ENCODE measurements at places on chromosomes 6 and 20.

GRCh38 chr6:154733183-154733625 is at the start of gene SCAF8:
TSS of gene SCAF8 (plus strand) at chr6:154733416. CDS start at chr6:154733901, 485 bp downstream.
- peak; percentile 86 for DNase-seq

- no peak for DNase-seq
Measured at GRCh38 chr6:135434991-135435390, 62.5 kb downstream of the AHI1 start.

GRCh38 chr6:144008120-144008811 is at the start of gene PLAGL1:
TSS of gene PLAGL1 (minus strand) at chr6:144008259. CDS start at chr6:143948136, 60,123 bp downstream.
- DNase-seq = no peak

DNA sequence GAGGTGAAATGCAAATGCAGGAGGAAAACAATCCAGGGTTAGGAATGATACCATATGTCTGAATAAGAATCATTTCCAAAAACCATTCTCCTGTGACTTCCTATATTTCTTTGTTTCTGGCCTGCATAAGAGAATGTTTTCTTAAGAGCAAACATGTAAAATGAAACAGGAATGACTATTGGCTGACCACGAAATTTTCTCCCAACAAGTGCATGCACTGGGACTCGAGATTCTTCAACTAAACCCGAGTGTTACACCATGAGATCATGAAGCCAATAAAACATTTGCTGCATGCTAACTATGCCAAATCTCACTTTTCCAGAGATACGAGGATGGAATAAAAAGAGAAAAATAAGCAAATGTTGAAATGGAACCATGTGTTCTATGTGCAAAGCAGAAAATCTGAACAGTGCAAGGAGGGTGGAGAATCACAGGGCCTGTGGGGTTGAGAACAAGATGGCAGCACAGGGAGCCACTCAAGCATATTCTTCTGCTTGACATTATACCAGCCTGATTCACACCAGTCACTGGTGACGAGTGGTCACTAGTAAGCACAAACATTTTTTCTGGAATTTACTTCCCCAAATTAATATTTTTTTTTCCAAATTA is 212.2 kb upstream of the FOXA2 start:
- no peak for DNase-seq

DNA sequence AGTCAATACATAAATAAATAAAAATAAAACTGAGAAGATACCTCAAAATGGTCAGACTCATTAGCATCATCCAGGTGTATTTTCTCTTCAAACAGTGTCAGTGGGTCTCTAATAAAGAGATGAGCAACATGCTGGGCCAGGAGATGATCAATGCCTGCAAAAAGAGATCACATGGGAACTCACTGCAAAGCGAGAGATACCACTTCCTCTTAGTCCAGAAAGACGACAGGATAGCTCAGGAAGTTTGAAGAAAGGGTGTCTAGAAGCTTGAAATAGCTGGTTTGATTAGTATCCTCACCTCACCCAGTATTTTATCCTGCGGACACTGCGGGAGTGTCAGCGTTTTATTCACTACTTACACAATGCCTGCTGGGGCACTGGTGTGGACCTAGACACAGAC is 38.0 kb downstream of the GCLC start:
- no peak for DNase-seq

GRCh38 chr20:50438986-50439407 is 71.2 kb upstream of the PTPN1 start:
- no peak for DNase-seq

- DNase-seq = no peak
Measured at GRCh38 chr6:3260296-3260695, 1.5 kb downstream of the PSMG4 start.

DNA sequence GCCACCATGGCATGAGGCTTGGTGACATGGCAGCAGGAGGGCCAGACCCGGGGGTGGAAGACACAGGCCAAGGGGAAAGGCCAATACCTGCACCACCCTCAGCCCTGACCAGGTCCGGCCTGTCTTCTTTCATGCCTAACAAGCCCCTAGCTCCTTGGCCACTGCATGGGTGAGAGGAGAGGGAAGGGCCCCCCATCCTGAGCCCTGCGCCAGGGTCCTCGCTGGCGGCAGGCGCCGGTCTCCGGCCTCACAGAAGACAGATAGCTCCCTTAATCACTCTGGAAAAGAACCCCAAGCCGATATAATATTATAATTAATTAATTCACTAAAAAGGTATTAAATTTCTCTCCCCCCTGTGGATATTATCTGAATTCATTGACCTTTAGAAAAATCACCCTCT is 41.4 kb downstream of the MDFI start:
- no peak for DNase-seq

GRCh38 chr20:35702051-35702823 is 3.0 kb downstream of the ROMO1 start:
- no peak for DNase-seq

GRCh38 chr6:131787766-131788712 is 19.8 kb upstream of the ENPP1 start:
- no peak for DNase-seq

GRCh38 chr20:9228774-9229450 is 160.0 kb downstream of the PLCB4 start:
- DNase-seq = no peak

GRCh38 chr6:121984956-121985355 is 414.5 kb upstream of the HSF2 start:
- no peak for DNase-seq

- no peak for DNase-seq
Measured at GRCh38 chr20:34322267-34323105, 19.3 kb upstream of the AHCY start.

DNA sequence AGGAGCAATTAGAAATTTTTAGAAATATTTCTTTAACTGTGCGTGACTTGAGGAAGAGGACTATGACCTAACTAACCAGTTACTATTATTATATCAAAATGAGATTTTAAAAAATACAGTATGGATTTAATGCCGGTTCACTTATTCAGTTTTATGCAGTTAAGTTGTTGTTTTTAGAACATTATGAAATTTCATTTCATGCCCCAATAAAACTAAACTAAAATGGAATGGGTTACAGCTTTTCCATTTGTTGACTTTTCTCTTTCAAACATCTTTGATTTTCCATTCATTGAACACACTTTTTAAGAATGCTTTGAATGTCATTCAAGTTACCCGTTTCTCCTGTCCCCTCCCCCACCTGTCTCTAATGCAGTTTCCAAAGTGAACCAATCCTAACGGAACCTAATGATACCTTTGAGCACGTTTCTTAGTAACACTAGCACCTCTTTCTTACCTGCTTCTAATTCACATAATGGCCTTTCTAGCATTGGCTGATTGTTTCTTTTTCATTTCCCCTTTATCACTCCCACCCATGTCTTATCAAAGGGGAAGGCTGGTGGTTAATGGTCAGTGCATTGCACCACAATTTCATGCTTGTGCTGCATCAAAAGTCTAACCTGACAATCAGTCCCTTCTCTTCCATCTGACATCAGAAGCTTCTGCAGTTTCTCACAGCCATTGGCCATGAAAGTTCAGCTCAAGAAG is 262.2 kb upstream of the TAB2 start:
- no peak for DNase-seq
